ENCODE measurements at places on chromosomes 12 and 14.

- peak; percentile 49 for DNase-seq
Observed at GRCh38 chr12:78120866-78121560, 290.3 kb downstream of the NAV3 start.

- DNase-seq, result no peak
Observed at GRCh38 chr12:64635356-64635998, 25.2 kb downstream of the RASSF3 start.

DNA sequence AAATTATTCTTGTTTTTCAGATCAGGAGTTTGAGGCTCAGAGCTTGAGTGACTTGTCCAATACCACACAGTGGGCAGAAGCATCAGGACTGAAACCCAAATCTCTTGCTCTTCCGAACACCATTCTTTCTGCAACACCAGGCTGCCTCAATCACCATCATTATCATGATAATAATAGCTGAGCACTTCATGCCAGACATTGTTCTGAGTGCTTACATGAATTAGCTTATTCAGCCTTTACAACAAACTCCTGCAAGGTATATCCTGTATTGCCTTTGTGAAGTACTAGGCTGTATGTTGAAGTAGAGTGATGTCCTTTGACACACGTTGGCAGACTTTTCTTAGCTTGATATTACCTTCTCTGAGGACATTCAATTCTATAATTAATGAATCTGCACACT, 257.4 kb upstream of the ATP2B1 start:
- DNase-seq, result no peak

- DNase-seq, result no peak
Observed at GRCh38 chr14:88271205-88271604, 51.9 kb downstream of the KCNK10 start.

GRCh38 chr14:73802431-73803188, 49.0 kb upstream of the PTGR2 start:
- DNase-seq, result no peak

- peak; percentile 73 for DNase-seq
Observed at GRCh38 chr14:58072288-58073071, 79.5 kb downstream of the ARMH4 start.

GRCh38 chr14:55609681-55610080, 29.7 kb downstream of the KTN1 start:
- DNase-seq, result no peak

DNA sequence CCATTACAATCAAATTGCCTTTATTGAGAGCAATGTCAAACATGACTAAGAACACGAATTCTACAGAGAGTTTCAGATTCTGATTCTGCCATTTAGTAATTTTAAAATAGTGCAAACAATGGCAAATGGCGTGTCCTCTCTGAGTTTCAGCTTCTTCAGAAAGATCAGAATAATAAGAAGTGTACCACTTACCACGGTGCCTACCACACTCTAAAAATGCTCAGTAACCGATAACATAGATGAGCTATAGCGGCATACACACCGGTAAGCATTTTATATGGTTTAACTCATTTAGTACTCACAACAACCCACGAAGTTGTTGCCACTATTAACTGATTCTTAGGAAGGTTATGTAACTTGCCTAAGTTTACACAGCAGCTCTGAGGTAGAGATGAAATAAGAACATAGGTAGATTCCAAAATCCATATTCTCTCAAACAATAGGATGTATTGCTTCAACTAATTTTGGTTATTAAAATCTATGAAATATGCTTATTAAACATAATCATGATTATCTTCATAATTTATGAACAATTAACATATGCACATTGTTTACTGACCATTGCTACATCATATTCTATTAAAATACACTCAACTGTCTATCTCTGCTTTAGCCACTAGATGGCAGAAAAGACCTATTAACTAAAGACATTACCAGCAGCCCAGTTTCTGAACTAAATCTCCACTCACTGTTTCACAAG, 38.3 kb downstream of the SLC6A15 start:
- DNase-seq, result peak; percentile 43

DNA sequence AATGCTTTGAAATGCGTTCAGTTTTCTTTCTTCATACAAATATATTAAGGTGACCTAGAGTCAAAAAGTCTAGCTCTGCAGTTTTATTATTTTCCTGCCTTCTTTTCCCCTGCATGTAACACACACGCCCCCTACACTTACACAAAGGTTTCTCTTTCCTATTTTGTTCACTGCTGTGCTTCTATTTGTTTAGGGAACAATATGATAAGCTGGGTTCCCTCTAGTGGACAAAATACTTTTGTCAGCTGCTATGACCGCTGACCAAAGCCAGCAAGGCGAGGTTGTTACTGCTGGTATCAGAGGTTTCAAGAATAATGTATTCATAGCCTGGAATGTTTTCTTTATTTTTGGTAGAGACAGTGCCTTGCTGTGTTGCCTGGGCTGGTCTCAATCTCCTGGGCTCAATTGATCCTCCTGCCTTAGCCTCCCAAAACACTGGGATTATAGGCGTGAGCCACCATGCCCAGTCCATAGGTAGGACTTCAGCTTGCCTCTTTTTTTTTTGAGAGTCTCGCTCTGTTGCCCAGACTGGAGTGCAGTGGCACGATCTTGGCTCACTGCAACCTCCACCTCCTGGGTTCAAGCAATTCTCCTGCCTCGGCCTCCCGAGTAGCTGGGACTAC, 33.4 kb downstream of the FNTB start:
- peak; percentile 77 for DNase-seq

DNA sequence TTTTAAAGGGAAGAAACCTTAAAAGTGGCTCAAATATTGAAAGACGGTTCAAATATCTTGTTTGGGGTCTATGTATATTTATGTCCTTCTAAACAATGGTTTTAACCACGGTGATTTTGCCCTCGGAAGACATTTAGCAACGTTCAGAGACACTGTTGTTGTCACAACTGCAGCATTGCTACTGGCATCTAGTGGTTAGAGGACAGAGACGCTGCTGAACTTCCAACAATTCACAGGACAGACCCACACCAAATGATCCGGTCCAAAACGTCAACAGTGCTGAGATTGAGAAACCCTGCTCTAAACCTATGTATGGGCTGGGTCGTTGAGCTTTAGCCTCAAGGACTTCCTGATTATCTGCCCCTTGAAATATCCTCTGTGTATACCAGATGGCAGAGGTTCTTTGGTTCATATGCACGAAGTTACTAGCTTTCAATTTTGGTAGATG, 1.7 kb downstream of the ANGEL1 start:
- DNase-seq, result peak; percentile 66

DNA sequence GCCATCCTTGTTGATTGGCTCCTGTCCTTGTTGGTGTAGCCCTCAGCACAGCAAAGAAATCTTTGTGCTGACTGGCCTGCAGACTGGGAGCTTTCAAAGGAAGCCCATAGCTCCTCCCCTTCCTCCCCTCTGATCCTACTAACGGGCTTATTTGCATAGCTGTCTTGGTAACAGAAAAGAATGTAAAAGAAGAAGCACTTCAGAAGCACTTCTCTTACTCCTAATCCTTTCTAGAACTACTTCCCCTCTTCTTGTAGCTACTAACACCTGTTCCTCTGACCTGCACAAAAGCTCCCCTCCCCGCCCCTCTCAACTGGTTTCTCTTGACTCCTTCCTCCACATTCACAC, 14.3 kb upstream of the RIC8B start:
- peak; percentile 66 for DNase-seq

- DNase-seq, result no peak
Observed at GRCh38 chr12:67388331-67389138, 119.4 kb downstream of the CAND1 start.

- no peak for DNase-seq
Observed at GRCh38 chr14:27686137-27686536, 1080.5 kb upstream of the FOXG1 start.

DNA sequence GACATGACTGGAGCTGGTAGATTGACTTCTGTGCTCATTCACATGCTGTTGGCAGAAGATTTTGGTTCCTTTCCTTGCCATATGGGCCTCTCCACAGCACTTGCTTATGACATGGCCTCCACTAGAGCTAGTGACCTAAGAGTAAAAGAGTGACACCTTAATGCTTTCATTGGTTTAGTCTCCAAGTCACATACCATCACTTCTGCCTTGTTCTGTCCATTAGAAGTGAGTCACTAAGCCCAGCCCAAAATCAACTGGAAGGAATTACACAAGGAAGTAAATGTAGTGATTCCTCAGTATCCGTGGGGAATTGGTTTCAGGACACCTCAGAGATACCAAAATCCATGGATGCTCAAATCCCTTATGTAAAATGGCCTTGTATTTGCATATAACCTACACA, 81.3 kb downstream of the PPHLN1 start:
- no peak for DNase-seq

GRCh38 chr12:119634743-119635142, 33.2 kb upstream of the PRKAB1 start:
- DNase-seq, result no peak

GRCh38 chr12:41972196-41972595, 172.5 kb downstream of the GXYLT1 start:
- no peak for DNase-seq

DNA sequence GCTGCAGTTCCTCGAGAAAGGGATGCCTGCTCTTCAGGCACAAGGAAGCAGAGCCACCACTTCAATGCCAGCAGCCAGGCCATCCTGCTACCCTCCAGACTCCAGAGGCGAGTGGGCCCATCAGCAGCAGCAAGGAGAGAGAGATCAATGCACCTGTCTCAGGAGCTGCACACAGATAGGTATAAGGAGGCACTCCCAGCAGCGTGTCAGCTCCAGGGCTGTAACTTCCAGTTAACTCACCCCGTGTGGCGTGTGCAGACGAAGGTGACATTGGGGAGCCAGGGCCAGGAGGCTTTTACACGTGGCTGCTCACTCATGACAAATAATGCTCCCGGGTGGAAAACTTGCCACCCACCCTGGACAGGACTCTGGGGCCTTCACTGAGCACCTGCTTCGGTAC, 24.2 kb downstream of the GALNT16 start:
- no peak for DNase-seq

DNA sequence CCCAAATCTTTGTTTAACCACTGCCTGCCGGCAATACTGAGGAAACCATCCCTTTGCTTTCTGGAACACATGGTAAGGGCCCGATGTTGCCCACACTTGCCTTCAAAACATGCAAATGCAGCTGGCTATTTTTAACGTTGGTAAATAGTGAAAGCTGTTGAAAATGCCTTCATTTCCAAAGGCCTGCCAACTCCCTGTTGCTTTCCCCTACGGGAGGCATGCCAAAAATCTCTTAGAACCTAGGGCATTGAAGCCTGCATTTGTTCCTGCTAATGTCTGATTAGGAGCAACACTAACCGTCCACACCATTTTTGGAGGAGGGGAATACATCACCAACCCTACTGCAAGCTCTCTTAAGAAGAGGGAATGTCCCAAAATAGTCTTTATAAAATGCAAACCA, 152.6 kb upstream of the NOS1 start:
- DNase-seq, result no peak

- DNase-seq, result no peak
Observed at GRCh38 chr14:105272623-105273022, 24.3 kb downstream of the BTBD6 start.

GRCh38 chr12:100706033-100706432, 88.5 kb upstream of the ANO4 start:
- no peak for DNase-seq

DNA sequence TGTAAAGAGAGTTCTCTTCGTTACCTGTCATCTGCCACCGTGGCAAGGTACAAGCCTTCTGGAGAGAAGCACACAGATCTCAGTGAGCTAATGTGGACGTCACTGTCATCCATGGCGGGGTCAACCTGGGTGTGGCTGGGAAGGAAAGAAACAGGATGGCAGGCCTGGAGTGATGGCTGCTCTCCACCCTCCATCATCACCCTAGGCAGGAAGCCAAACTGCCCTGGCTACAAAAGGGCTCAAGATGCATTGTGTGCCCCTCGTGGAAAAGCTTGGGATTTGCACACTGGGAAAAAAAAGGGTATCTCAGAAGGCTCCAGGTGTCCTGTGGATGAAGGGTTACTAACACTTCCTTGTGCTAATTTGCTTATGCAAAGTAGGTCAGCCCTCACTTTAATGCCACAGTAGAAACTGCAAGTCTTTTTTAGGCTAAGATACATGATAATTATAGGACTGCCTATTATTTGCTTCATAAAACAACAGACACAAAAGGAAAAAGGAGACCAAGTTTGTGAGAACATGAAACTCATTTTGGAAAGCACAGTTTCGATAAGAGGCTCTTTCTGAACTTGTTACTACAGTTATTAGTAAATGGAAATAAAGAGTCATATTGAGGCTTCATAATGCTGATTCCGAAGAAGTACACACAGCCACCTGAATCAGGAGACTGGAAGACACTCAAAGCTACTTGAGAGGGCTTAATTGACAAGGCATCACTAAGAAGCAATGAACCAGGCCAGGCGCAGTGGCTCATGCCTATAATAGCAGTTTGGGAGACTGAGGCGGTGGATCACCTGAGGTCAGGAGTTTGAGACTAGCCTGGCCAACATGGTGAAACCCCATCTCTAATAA, 18.9 kb downstream of the RFC5 start:
- no peak for DNase-seq

GRCh38 chr12:121217761-121218160, 7.8 kb downstream of the P2RX4 start:
- no peak for DNase-seq

- DNase-seq, result no peak
Observed at GRCh38 chr14:79253576-79253975, 957.7 kb downstream of the DIO2 start.

DNA sequence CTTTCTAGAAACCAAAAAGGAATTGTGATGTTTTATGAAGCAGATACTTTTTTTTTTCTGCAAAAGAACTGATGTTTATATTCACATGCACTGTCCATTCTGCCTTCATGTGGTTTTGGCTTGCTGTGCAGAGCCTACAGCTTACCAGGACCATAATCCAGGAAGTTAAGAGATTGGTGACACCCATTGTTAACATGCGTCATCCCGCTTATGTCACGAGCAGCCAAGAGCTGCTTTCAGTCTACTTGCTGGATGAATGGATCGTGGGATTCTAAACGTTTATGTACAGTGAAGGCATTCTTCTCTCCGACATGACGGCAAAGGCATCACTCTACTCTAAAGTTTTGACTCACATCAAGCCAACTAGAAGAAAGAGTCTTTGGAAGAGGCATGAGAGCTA, 76.6 kb downstream of the PAX9 start:
- no peak for DNase-seq

DNA sequence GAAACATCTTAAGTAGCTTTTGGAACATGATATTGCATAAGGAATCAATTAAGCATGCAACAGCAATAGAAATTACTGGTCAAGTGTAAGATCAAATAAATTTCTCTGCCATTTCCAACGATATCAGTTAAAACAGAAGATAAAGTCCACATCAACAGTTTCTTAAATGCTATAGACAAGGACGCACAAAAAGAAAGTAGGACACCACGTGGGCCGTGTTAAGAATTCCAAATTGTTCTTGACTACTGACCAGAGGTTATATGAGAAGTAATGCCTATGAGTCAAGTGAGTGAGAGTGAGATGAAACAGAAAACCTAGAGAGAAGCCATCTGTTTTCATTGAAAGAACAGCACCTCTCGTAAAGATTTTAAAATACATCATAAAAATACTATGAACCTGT, 318.2 kb downstream of the TMEM117 start:
- DNase-seq, result no peak

DNA sequence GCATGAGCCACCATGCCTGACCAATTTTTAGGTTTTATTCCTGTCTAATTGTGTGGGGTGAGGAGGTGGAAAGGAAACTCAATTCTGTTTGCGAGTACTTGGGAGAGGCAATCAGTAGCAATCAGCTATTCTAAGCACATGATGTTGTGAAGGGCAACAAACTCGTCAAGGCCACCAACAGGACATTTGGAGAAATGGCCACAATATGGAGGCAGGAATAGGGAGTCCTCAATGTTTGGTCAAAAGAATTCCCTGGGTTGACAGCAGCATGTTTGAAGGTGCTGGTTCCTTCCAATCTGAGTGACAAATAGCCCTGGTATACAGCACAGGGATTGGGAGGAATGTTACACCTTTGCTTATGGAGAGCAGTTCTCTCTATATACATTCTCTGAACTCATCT, 32.7 kb upstream of the USP44 start:
- DNase-seq, result no peak
